ENCODE measurements at places on chromosomes 3 and 15.

- DNase-seq: no peak
Measured at GRCh38 chr3:108125550-108126071, 34.8 kb upstream of the CD47 start.

GRCh38 chr15:71733122-71733521, 77.2 kb upstream of the NR2E3 start:
- no peak for DNase-seq

DNA sequence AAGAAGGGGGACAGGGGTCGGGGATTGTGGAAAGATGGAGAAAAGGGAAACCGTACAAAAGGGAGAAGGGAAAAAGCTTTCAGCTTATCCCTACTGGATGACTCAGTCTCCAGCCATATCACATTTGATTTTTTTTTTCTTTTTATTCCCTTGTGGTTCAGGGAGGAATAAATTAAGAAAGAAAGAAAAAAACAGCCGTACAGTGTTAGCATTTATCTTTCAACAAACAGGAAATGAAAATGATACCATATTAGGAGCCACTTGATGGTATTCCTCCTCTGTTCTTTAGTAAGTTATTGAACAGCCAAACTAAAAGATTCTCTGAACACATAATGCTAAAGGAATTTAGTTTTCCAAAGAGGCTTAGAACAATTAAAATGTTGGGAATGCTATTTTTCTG, 594.4 kb downstream of the FOXP1 start:
- DNase-seq: no peak

DNA sequence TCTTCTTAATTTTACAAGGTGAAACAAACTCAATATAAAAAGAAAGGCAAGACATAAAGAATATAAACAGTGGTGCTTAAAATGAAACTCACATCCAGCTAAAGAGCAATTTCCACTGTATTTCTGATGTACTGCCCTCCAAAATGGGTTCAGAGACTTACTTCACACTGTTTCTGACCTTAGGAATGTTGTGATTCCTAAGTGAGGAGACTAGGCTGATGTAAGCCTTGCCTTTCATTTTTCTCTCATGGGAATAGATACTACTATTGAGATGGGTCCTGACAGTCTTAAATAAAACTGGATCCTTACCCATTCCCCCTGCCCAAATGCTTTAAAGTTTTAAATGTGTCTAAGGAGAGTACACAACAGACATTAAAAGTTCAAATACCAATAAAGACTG, 86.9 kb downstream of the CBLB start:
- no peak for DNase-seq

DNA sequence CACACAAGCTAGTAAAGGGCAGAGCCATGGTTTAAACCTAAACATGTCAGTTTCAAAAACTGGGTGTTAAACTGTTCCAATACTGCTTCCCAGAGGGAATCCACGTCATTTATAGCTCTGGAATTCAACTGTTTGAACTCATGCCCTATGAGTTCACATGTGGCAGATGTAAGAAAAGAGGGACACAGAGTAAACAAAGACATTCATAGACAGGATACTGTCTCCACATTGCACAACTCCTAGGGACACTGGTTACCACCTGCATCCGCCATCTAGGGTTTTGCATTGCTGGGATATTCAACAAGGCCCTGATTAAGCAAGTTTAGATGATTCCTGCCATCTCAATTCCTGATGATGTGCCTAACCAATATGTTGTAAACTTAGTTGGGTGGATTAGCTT, 134.1 kb upstream of the COL8A1 start:
- no peak for DNase-seq

GRCh38 chr3:31408720-31409119, 124.0 kb upstream of the STT3B start:
- no peak for DNase-seq

GRCh38 chr3:138047596-138048158, 37.7 kb downstream of the CLDN18 start:
- no peak for DNase-seq

DNA sequence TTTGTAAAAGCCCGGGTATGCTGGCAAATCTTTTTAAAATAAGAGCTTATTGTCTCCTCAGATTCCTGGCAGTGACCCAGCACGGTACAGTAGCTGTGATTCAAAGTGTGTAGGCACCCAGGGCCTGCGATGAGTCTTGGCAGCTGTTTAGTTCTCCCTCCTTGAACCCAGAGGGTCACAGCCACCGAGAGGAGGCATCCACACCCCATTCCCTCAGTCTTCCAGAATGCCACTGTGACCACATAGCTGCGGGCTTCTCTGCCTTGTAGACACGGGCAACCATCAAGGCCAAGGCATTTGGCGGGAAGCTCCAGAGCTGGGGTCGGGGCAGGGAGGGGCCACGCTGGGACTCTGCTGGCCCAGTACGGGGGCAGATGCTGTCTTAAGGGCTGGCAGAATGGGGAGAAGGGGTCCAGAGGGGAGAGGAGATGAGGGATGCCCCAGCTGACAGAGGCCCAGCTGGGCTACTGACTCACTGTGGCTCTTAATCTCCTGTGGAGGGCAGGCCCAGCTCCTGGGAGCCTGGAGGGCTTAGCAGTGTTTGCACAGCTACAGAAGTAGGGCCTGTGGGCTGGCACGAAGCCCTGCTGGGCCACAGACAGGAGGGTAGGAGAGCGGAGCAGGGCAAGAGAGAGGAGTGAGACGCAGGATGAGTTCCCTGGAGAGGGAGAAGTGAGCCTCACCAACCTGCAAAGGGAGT, 68.8 kb upstream of the DLG1 start:
- peak; percentile 62 for DNase-seq

- no peak for DNase-seq
Measured at GRCh38 chr3:180594631-180595558, 7.1 kb upstream of the TTC14 start.

GRCh38 chr3:24184528-24185176, 239.6 kb downstream of the NR1D2 start:
- no peak for DNase-seq

- no peak for DNase-seq
Measured at GRCh38 chr3:30342318-30343060, 263.9 kb upstream of the TGFBR2 start.

- peak; percentile 85 for DNase-seq
Measured at GRCh38 chr3:9864200-9864927, 15.7 kb downstream of the CIDEC start.

- no peak for DNase-seq
Measured at GRCh38 chr3:79041621-79042020, 726.2 kb downstream of the ROBO1 start.

DNA sequence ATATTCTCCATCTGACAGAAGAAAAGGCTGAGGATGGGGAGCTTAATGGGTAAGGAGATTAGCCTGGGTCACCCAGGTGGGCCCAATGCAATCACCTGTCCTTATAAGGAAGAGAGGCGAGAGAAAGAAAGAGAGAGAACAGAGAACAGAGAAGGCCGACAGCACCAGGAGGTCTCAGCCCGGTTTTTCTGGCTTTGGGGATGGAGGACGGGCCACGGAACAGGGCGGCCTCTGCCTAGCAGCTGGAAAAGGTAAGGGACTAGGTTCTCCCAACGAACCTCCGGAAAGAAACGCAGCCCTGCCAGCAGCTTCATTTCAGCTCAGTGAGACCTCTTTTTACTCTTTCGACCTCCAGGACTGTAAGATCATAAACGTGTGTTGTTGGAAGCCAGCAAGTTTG, 196.0 kb upstream of the LYSMD4 start:
- DNase-seq: no peak

DNA sequence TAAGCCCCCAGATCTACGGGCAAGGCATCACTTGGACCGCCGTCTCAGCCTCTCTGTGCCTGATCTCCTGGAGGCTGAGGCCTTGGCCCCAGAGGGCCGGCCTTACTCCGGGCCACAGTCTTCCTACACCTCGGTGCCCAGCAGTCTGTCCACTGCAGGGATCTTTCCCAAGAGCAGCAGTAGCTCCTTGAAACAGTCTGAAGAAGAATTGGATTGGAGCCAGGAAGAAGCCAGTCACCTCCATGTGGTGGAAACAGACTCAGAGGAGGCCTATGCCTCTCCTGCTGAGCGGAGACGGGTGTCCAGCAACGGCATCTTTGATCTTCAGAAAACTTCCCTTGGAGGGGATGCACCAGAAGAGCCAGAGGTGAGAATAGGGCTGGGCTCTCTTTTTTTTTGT, 67.0 kb downstream of the MCTP2 start:
- no peak for DNase-seq

GRCh38 chr3:17094551-17094950, 209.8 kb downstream of the PLCL2 start:
- DNase-seq: no peak

- no peak for DNase-seq
Measured at GRCh38 chr3:40886660-40887425, 312.5 kb upstream of the CTNNB1 start.

- no peak for DNase-seq
Measured at GRCh38 chr3:23913873-23914743, 2.7 kb downstream of the NKIRAS1 start.

GRCh38 chr3:114506591-114507300, 212.9 kb downstream of the TIGIT start:
- no peak for DNase-seq

DNA sequence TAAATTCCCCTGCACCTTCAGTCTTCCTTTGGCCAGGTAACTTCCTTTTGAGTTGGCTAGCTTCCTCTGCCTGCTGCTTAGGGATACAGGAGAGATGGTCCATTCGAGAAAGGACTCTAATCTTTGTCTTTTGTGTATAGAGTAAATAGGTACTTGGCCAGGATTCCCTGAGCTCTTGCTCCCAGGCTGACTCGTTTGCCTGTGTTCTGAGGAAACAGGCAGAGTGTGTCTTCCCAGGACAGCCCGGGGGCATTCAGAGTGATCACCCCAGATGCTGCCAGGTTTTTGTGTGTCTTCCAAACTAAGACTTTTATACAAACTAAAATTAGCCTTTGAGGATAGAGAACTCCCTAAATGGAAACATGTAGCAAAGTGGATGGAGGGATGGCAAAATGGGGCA, 39.5 kb downstream of the TMEM108 start:
- DNase-seq: no peak

DNA sequence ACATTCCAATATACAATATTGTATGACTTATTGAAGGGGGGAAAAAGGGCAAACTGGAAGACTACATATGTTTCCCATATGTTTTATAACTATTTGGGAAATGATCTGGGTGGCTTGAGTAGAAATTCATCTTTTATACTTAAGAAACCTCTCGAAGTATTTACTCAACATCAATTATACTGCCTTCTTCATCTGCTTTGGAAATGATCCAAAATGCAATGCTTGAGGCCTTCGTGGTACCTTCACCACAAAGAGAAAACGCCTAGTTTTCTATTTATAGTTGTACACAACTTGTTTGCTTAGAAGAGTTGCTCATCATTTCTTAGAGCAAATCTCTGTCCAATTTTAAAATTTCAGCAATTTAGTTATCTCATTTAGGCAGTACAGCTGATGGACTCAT, 18.8 kb downstream of the ACKR4 start:
- no peak for DNase-seq

GRCh38 chr15:62727501-62727900, 315.0 kb upstream of the TPM1 start:
- DNase-seq: no peak

DNA sequence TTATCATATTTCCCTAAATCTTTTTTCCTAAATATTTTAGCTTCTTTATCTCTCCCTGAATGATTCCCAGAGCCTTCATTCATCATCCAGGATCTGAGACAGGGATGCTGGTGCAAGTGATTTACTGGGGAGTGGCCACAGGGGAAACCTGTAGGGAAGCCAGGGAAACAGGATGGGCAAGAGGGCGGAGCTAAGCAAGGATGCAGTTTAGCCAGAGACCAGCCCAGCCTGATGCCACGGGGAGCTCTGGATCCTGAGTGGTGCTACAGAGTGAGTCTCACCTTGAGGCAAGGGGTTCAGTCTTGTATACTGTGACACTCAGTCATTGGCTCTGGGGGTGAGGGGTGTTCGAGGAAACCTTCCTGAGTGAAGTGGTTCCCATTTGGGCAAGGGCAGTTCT, 39.7 kb upstream of the LRRFIP2 start:
- DNase-seq: no peak

DNA sequence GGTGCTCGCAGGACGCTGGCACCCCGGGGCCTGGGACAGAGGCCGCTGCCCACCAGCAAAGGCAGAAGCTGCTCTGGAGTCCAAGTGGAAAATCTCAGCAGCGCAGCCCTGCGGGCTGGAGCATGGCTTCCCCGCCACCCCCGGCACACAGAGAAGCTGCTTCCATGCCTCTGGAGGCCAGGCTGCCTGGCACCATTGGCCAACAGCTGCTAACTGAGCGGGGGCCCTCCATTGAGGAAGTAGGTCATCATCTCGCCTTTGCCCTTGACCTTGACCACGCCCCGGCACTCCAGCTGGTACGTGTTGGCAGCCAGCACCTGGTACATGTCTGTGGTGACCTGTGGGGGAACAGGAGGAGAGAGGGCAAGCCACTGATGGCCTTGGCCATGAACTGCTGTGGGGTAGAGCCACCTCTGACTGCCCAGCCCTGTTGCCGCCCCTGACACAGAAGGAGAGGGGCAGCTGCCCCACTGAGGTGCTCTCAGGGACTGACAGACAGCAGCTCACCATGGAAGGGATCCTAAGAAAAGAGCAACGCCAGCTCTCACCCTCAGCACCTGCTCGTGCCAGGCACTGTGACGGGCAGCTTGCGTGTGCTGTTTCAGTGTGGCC, 82.8 kb downstream of the SEC22A start:
- DNase-seq: no peak

GRCh38 chr3:76788206-76788605, 251.7 kb upstream of the ROBO2 start:
- no peak for DNase-seq

- no peak for DNase-seq
Measured at GRCh38 chr15:57751177-57751800, 44.8 kb downstream of the POLR2M start.

GRCh38 chr15:64256051-64256450, 93.2 kb upstream of the PPIB start:
- no peak for DNase-seq

DNA sequence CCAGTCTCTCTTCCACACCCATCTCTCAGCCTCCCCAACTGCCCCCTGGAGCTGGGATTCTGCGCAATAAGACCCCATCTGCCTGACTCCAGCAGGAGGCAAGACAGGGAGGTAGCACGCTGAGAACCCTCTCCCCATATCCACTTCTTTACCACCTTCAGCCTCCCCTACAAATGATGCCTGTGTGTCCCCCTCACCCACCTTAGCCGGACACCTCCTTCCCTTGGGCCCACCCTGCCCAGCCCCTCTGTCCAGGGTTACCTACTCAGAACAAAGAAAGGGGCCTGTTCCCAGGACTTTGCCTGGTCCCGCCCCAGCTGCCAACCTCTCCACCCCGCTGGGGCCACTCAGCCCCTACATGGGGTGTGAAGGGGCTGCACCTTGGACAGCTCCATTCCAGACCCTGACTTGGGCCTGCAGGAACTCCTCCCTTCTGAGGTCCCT, 40.8 kb upstream of the ATP2B2 start:
- DNase-seq: peak; percentile 50

DNA sequence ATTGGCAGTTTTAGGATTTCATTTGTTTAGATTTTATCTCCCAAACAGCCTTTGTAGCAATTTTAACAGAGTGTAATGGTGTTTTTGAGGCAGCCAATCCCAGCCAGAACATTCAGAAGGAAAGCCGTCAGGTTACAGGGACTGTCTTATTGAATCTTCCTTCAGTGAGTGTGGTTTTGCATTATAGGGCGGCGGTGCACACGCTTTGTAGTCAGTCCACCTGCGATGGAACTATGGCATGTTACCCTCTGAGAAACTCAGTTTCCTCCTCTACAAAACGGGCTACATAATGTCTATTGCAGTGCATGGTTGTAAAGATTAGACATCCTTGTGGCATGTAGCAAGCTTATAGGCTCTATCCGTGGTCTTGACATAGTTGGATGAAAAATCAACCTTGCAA, 1.0 kb downstream of the LRRC28 start:
- no peak for DNase-seq

- no peak for DNase-seq
Measured at GRCh38 chr3:105364128-105364527, 2.6 kb upstream of the ALCAM start.

- no peak for DNase-seq
Measured at GRCh38 chr15:74776821-74777768, 4.8 kb upstream of the CSK start.

Data from coronary artery (tissue), 2 donors.